ENCODE measurements at places on chromosomes 1 and 21.

- peak; percentile 73 for DNase-seq
These were observed 3.0 kb upstream of the TNFRSF4 start for GRCh38 chr1:1216770-1217620.

DNA sequence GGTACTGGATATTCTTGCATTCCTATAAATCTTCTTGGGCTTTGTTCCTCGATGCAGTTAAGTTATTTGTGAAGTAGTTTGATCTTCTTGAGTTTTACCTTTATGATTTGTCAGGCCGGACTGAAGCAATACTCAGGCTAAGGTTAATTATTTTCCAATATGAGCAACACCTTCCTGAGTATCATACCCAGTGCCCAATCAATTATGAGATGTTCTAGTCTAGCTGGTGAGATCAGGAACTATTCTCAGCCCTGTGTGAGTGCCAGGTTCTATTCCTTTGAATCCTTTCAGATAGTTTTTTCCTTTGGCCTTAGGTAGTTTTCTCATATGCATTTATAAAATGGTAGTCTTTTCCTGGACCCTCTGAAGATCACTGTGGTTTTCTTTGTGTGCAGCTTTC lies 92.5 kb downstream of the SCMH1 start:
- no peak for DNase-seq

DNA sequence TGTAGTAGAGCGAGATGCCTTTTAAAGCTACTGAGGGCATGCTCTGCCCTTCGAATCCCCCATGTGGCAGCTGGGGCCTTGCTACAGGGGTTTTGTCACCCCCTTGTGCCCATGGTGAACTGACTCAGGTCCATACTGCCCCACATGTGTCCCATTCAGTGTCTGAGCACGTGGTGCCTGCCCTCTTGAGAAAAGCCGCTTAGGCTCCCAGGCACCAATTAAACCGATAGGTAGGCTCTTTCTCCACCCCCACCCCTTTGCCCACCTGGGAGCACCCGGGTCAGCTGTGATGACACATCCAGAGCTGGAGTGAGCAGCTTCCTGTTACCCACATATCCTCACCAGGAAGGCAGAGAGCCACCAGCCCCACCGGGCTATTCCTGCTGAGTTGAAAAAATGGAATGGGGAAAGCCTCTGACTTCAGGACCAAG lies 30.5 kb downstream of the TMCC2 start:
- no peak for DNase-seq

- no peak for DNase-seq
These were observed 84.1 kb downstream of the RIPK4 start for GRCh38 chr21:41682719-41683179.

- no peak for DNase-seq
These were observed 55.3 kb upstream of the PRDX6 start for GRCh38 chr1:173421789-173422188.

GRCh38 chr1:15330028-15330427 lies 79.7 kb upstream of the EFHD2 start:
- no peak for DNase-seq

Measured in CD4-positive, alpha-beta T cell treated with Interleukin-17A for 1 hour (primary cell).